ENCODE measurements at places on chromosomes 3 and 15.

DNA sequence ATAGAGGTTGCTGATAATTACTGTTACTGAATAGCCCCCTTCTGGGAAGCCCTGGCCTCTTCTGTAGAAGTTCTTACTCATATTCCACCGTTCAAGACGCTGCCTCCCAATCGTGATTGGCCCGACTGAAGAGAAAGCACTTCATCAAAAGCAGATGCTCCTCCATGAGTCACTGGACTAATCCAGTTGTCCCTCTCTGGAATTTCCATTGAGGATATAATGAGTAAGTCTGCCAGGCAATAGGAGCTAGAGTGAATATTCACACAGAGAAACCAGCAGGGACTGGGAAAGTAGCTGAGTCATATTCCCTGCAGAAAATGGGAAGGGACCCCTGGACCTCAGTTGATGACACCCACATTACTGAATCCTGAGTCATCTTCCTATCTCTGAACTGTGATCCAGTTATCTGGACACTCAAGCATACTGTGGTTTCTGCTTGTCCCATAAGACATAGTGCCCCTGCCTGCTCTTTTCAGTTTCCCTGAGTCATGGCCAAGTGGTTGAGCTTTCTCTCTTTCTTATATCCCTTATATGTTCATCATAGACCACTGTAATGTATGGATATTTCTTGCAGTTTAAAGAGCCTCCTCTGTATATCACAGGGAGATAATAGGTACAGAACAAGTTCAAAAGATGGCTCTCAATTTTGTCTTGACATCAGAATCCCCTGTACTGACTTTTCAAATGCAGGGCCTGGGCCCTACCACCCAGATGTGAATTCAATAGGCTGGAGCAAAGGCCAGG is 151.2 kb upstream of the CDIN1 start:
- DNase-seq: peak; percentile 84

DNA sequence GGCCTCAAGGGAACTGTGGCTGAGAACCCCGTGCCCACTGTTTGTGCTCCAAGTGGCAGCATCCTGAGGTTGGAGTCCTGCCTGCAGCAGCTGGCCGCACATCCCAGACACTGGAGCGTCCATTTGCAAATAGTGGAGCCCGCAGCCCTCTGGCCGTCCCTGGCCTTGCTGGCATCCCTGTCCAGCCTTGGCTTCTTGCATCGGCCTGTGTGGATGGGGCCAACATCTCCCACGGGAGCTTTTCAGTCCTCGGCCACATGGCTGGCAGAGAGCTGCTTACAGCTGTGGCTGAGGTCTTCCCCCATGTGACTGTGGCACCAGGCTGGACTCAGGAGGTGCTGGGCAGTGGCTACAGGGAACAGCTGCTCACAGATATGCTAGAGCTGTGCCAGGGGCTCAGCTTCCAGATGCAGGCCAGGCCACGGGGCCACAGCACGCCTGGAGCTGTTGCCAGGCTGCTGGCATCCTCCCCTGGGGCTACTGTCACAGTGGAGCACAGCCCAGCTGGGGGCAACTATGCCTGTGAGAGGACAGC is 71.2 kb downstream of the FAM43A start:
- DNase-seq: no peak

GRCh38 chr3:74413547-74414241 is 200.8 kb downstream of the CNTN3 start:
- DNase-seq: no peak

GRCh38 chr15:77031376-77032050 is 36.6 kb downstream of the PSTPIP1 start:
- DNase-seq: no peak

- DNase-seq: no peak
These were observed 413.5 kb upstream of the THBS1 start for GRCh38 chr15:39167164-39168058.

Data from T1000 (cell line).